Neural cell (in vitro differentiated cells): ENCODE measurements at places on chromosomes 11 and 22. TPM values are rescaled to one million over a fixed set of nuclear protein-coding genes. Genes with fewer than 3 reads are reported as not detected.

OR52E8 gene
- polyA plus RNA-seq, result not detected in 2 replicates

MUC6 gene
- not detected in 2 replicates for polyA plus RNA-seq

SLC22A8 gene
- polyA plus RNA-seq, result not detected in 2 replicates

POTEH gene
- not detected in 2 replicates for polyA plus RNA-seq

OR5A1 gene
- polyA plus RNA-seq, result not detected in 2 replicates

ATXN10 gene
- polyA plus RNA-seq, result 282 and 321 TPM in 2 replicates

HOATZ gene
- not detected in 2 replicates for polyA plus RNA-seq

GTF2H1 gene
- polyA plus RNA-seq, result 96.6 and 109 TPM in 2 replicates

SEZ6L gene
- 31.9 and 36.5 TPM in 2 replicates for polyA plus RNA-seq

GRIK4 gene
- 3.4 and 8.2 TPM in 2 replicates for polyA plus RNA-seq

SLC22A25 gene
- polyA plus RNA-seq, result not detected in 2 replicates

ACRV1 gene
- polyA plus RNA-seq, result 0.52 TPM in 1 of 2 replicates, not detected in the other

GSTT2B gene
- polyA plus RNA-seq, result 1.3 TPM in 1 of 2 replicates, not detected in the other

FERMT3 gene
- 0.89 TPM in 1 of 2 replicates, not detected in the other for polyA plus RNA-seq

DKK3 gene
- 43.6 and 48.4 TPM in 2 replicates for polyA plus RNA-seq

SLCO2B1 gene
- not detected in 2 replicates for polyA plus RNA-seq

BAIAP2L2 gene
- polyA plus RNA-seq, result 1.2 and 2.3 TPM in 2 replicates

OPCML gene
- polyA plus RNA-seq, result 10.0 and 11.6 TPM in 2 replicates
